ENCODE measurements at places on chromosomes 4 and X.

- no peak for DNase-seq
Measured at GRCh38 chr4:15873117-15873516, 65.4 kb downstream of the FGFBP1 start.

DNA sequence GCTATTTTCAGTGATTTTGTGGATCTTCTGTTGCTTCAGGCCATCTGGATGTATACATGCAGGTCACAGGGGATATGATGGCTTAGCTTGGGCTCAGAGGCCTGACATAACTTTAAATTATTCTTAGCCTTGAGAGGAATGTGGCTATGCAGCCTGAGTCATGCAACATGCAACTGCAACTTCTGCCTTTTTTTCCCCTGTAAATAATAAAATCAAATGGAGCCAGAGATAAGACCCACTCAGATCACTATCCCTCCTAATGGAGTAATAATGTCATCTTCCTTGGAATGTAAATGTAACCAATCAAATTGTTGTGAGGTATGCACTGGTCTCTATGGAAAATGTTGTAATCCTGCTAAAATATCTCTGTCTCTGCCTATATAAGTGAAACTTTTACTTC is 54.9 kb downstream of the MAGEB17 start:
- DNase-seq: no peak

- DNase-seq: no peak
Measured at GRCh38 chr4:83093060-83093640, 21.4 kb downstream of the PLAC8 start.

- DNase-seq: no peak
Measured at GRCh38 chr4:184479516-184479950, 5.2 kb upstream of the IRF2 start.

- no peak for DNase-seq
Measured at GRCh38 chrX:28133763-28134162, 152.5 kb upstream of the DCAF8L1 start.

DNA sequence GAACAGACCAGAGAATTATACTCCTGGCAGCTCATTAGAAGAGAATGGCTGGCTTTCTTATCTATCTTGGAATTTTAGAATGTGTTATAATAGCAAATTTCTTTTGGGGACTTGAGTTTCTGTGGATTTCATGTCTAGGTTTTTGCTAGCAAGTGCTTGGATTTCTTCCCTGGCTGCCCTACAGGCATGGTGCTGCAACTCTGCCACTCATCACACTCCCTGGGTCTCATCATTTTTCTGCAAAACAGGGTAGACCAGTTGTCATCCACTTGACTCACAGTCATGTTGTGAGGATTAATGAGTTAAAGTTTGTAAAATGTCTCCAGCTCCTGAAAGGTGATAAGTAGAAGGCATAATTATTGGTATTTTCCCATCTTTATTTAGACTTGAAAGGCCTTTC is 60.7 kb upstream of the LCORL start:
- DNase-seq: no peak

- DNase-seq: no peak
Measured at GRCh38 chr4:78753091-78753490, 23.1 kb upstream of the BMP2K start.

- DNase-seq: no peak
Measured at GRCh38 chr4:162841753-162842152, 324.9 kb downstream of the NAF1 start.

DNA sequence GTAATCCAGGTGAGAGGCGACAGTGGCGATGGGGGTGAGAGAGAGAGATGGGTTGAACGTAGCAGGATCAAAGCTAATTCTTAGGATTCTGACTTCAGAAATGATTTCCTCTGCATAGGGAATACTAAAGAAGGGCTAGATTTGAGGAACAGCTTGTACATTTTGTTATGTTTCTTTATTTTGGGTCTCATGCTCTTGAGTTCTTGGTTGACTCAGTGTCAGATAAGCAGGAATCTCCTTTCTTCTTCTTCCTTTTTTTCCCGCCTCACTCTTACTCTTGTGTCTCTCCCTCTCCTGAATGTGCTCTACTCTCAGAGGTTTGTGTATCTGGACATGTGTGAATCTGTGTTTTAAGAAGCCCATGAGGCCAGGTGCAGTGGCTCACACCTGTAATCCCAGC is 36.4 kb downstream of the FAM193A start:
- DNase-seq: no peak

- DNase-seq: no peak
Measured at GRCh38 chr4:8336412-8337075, 67.0 kb downstream of the HTRA3 start.

DNA sequence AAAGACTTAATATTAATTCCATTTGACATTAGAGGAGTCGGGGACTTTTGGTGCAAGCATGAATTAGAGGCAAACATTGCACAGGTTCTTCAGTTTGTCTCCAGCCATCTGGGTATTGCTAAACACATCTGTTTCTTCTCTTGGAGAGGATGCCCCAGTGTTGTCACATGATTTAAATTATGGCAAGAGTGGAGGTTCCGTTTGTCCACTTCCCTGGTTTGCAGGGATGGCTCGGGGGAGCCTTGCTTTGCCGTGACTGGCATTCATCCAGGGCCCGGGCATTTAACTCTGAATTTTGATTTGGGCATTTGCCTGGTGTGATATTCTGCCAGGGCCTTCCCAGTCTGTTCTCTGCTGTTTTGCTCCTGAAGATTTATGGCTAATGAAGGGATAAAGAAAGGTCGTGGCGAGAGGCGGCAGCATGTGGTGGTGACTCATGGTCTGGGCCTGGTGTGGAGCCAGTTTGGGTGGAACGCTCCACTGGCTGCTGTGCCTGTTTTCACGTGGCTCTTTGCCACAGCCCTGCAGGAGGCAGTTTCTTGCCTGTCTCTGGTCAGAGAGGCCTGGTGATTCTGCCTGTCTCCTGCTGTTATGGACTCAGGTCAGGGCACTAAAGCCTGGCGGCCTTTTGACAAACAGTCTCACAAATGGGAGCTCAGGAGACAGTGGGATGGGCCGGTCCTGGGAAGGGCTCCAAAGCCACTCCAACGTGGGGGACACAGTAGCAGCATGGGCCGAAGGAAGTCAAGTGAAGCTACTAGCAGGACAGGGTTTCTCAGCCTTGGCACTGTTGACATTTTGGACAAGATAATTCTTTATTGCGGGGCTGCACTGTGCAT is 99.4 kb upstream of the PGRMC2 start:
- peak; percentile 43 for DNase-seq

DNA sequence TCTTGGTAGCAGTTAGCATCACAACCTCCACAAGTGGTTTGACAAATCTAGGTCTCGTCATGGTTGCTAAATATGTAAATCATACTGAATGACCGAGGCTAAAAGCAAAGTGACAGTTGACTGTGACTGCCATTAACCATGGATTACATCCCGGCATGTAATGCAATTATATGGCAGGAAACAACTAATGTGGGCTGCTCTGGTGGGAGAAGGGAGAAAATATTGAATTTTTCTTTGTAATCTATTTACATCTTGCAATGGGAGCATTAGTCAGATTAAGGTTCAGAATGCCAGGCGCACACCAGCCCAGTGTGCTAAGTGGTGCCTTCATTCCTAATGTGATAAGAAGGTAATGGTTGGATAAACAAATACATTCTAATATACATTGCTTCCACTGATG is 35.8 kb downstream of the UNC5C start:
- no peak for DNase-seq

- DNase-seq: no peak
Measured at GRCh38 chr4:185839194-185839712, 27.3 kb upstream of the SORBS2 start.

DNA sequence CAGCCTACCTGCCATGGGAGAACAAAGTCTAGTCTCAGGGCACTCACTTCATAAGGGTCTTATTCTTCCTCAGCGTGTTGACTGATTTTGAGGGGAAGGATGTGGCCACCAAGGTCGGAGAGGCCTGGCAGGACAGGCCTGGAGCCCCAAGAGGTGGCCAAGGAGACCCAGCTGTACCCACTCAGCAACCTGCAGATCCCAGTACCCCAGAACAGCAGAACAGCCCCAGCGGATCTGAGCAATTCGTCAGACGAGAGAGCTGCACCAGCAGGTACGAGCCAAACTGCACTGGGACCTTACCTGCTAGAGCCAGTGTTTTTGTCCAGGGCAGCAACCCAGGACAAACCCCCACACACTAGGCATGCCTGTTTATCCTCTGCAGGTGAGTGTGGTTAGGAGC is 34.3 kb downstream of the PNMA5 start:
- DNase-seq: no peak

DNA sequence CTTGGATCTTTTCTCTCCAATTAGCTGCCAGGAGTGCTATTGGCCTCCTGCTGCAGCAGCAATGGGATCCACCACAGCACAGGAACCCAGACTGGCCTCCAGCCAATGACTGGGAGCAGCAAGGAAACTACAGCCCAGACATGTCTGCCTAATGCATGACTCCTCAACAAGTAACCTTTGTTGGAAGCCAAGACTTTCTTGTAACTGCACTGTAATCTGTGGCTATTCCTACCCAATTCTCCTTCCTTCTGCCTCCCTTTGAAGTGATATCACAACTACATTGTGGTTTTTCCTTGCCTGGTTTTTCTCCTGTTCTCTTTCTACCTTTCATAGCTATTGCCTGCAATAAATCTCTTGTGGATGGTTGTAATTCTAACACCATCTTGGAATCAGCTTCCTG is 39.8 kb downstream of the SNCA start:
- DNase-seq: no peak

GRCh38 chr4:47856713-47857112 is 18.8 kb upstream of the CORIN start:
- DNase-seq: no peak

DNA sequence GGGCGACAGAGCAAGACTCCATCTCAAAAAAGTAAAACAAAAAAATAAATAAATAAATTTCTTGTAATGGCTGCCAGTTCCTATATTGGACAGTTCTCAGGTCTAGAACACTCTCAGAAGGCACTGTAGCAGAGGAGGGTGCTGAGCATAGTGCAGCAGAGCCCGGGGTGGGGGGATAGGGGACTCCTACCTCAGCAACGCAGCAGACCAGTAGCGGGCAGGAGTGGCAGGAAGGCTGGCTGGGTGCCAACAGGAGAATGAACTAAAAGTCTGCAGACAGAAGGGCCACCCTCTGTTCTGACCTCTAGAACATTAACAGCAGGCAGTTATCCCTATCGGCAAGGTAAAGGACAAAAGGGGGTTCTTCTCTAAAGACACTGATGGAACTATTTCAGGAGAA is 20.2 kb downstream of the PDK3 start:
- DNase-seq: no peak

DNA sequence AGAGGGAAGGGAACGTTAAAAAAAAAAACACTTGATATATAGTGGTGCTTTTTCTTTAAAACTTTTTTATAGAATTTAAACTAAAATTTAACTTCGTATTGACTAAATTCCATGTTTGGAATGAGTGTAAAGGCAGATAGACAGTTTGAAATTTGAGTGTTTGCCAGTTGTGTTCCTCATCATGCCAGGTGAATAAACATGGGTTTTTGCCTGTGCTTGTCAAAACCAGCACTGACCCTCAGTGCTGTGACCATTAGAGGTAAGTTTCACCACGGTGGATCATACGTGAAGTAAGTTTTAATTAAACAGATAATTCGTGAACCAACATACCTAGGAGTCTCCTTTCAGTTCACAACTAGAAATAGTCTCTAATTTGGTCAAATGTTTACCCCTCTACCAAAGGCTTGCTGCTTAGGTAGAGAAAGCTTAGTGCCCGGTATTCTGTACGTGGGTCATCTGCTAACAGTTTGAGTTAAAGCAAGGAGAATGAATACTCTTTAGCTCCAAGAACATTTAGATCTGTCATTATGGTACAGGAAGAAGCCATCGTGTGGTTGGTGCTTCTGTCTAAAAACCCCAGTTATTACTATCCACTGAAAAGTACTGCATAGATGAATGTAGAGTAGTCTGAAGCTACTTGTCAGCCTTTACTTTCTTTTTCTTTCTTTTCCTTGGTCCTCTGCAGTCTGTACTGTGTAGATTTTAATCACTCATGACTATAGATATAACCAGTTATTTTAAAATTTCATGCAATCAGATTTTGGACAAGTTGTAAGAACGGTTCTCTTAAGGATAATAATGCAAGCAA is 32.7 kb downstream of the KIAA0232 start:
- DNase-seq: no peak

DNA sequence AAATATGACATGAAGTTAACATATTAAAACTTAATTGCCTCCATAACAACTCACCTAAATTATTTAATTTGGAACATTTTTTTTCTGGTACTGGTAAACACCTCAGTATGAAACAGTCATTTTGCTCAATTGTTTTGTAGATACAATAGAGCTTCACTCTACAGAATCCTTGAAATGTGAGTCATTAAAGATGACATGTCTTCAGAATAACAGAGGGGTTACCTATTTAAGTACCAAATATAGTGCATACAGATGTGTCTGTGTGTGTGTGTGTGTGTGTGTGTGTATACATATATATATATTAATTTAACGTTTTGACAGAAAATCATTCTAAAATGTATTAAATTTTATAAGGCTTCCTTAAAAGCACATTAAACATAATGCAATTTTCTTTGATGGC is 297.6 kb downstream of the INPP4B start:
- DNase-seq: no peak

DNA sequence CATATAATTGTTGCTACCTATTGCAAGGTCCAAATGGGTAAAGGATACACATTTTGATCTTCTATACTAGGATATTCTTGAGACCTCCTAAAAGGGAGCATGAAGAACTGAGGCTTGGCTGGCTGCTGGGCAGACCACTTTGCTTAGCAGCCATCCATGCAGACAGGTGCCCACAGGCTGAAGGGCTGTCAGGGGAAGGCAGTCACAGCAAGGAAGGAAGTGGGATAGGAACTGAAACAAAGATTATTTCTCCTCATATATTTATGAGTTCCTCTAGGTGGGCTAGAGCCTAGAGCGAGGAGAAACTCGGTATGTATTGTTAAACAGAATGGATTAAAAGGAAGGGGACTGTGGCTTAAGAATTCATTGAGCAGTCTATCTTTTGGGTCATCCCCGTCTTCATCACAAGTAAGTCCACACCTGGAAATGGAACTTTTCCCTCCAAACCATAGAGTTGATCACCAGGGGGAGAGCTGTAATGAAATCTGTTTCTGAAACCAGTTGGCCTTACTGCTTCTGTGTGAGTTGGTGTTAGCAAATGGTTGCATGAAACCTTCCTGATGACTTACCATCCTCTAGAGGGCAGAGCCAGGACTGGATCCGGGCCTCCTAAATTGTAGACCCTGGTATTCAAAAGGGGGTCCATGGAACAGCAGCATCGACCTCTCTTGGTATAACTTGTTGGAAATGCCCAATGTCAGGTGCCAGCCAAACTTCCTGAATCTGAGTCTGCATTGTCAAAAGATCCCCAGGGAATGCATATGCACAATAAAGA is 42.3 kb downstream of the AFF2 start:
- DNase-seq: no peak

GRCh38 chr4:120443116-120443515 is 376.5 kb upstream of the MAD2L1 start:
- DNase-seq: no peak

DNA sequence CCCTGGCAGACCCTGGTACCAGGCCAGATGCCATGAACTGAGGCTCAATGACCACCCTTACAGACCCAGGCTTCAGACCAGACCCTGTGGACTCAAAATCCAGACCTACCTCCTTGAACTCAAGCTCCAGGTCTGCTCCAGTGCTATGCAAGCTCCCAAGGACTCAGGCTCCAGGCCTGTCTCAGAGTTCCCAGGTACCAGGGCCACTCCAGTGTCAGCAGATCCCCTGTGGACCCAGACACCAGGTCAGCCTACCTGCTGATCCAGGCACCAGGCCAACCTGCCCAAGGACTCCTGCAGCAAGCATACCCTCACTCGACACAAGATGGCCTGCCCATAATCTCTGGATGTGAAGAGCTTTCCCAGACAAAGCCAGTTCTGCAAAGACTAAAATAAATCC is 44.7 kb upstream of the MAGED4 start:
- DNase-seq: no peak

Measured in NCI-H2081 treated with DMSO at 0.1 percent for 48 hours (cell line).